Activated CD4-positive, CD25-positive, alpha-beta regulatory T cell treated with anti-CD3 and anti-CD28 coated beads, Interleukin-2, amount 50 U/mL, for 16 hours (primary cell): ENCODE measurements at places on chromosomes 3 and 15.

- DNase-seq: peak; percentile 31
Measured at GRCh38 chr3:18425641-18426257, 610 bp upstream of the SATB1 start.

GRCh38 chr3:148227534-148227933 is 470.2 kb upstream of the AGTR1 start:
- DNase-seq: no peak

- no peak for DNase-seq
Measured at GRCh38 chr15:41333026-41333562, 413 bp downstream of the NUSAP1 start.

DNA sequence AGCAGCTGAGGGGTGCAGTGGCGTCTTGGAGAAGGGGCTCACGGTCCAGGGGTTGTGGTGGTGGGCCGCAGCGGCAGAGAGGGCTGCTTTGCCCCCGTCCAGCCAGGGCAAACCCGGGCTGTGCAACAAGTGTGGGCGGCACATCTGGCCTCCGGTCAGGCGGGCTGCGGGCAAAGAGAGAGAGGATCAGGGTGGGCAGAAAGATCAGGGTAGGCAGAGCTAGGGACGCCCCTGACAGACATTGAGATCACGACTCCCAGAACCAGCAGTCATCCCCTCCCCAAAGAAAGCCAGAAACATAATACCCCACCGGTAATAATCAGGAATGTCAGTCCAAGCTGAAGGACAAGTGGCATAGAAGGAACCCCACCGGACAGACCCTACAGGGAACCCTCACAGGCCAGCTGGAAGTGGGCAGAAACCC is 6.8 kb downstream of the GATA2 start:
- no peak for DNase-seq

DNA sequence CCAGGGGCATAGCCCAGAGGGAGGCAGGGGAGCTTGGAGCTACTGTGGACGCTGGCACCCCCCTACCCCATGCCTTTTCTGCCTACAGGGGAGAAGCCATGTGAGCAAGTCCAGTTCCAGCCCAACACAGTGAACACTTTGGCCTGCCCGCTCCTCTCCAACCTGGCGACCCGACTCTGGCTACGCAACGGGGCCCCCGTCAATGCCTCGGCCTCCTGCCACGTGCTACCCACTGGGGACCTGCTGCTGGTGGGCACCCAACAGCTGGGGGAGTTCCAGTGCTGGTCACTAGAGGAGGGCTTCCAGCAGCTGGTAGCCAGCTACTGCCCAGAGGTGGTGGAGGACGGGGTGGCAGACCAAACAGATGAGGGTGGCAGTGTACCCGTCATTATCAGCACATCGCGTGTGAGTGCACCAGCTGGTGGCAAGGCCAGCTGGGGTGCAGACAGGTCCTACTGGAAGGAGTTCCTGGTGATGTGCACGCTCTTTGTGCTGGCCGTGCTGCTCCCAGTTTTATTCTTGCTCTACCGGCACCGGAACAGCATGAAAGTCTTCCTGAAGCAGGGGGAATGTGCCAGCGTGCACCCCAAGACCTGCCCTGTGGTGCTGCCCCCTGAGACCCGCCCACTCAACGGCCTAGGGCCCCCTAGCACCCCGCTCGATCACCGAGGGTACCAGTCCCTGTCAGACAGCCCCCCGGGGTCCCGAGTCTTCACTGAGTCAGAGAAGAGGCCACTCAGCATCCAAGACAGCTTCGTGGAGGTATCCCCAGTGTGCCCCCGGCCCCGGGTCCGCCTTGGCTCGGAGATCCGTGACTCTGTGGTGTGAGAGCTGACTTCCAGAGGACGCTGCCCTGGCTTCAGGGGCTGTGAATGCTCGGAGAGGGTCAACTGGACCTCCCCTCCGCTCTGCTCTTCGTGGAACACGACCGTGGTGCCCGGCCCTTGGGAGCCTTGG is 5.6 kb downstream of the CIB1 start:
- no peak for DNase-seq

GRCh38 chr3:138806376-138807080 is 28.2 kb downstream of the PIK3CB start:
- DNase-seq: no peak

DNA sequence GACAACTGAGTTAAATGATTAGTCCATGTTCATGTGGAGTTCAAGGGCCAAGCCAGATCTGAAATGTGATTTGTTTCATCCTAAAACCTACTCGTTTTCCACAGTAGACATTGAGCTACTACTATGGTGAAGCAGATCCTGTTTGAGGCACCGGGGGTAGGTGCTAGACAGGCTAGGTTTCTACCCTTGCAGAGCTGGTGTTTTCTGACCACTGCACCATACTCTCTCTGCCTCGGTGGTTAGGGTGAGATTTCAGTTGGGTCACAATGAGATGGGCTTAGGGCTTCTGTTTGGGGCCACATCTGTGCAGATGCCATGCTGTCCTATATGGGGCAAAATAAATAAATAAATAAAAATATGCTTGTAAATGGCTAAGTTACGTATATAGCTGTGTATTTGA is 99.3 kb downstream of the OXNAD1 start:
- DNase-seq: no peak

DNA sequence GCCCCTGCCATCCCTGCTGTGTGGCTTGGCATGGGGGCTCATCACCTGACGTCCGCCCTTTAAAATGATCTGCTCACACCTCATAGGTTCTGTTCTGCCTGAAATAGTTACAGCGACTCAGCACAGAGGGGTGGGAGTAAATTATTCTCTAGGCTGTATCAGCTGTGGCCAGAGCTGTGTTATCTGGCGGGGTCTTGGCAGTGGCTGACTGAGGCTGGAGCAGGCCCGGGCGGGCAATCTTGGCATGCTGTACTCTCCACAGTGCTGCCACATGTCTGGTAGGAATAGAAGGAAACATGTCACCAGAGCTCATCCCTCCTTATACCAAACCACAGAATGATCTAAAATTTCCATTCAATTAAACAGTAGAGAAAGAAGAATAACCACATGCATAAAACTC is 499.9 kb upstream of the LMCD1 start:
- no peak for DNase-seq

DNA sequence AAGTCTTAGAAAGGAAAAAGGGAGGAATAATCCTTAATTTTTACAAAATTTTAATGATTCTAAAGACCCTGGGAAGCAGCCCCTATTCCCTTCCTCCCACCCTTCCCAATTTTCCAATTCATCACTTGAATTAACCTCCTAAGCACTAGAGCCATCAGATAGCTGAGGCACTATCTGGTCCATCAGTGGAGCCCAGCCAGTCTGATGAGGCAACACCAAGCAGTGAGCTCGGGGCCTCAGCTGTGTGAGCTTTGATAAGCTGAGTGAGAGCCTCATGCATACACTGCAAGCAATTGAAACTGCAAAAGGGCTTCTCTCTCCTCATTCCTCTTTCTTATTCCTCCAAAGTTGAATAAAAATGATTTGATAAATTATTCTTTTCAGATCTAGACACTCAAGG is 31.9 kb downstream of the TUSC7 start:
- DNase-seq: no peak

- no peak for DNase-seq
Measured at GRCh38 chr15:36958606-36959005, 141.7 kb downstream of the MEIS2 start.

DNA sequence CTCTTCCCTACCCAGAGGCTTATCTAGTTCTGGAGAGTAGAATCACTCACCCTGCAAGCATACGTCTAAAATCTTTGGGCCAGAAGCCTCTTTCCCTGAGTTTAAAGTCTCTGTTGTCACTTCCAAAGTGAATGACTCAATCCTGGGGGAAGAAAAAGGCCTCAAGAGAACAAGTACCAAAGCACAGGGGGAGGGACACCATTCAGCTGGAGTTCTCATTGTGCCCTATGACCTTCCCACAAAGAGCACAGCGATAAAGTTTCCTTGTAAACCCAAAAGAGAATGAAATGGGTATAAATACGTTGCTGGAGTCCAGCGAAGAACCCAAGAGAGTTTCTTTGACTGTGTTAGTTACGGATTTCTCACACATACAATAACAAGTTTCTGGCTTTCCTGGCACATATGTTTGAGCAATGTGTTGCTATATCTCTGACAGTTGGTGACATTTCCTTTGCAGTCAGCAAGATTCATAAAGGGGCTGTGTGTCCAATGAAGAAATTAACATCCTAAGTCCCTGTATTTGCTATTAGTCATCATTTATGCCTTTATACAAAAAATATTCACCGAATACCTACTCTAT is 107.3 kb upstream of the PTPRG start:
- DNase-seq: no peak

- DNase-seq: no peak
Measured at GRCh38 chr3:42377681-42378080, 32.7 kb downstream of the LYZL4 start.

- DNase-seq: no peak
Measured at GRCh38 chr3:168977716-168978374, 685.7 kb downstream of the MECOM start.

DNA sequence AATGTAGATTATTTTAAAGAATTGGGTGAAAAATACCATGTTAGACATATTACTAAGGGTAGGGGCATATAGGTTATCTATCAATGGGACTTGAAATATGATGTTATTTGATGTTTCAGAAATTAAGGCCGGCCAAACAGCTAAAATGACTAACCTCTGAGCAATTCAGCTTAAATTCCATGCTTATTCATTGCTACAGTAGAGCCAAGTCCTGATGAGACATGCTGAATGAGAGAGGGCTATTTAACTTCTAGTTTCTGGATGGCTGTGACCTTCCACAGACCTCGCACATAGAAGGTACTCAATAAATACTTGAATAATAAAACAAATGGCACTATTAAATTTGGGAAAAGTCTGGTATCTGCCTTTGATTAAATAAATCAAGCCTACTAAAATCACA is 175.6 kb upstream of the WNT5A start:
- no peak for DNase-seq

DNA sequence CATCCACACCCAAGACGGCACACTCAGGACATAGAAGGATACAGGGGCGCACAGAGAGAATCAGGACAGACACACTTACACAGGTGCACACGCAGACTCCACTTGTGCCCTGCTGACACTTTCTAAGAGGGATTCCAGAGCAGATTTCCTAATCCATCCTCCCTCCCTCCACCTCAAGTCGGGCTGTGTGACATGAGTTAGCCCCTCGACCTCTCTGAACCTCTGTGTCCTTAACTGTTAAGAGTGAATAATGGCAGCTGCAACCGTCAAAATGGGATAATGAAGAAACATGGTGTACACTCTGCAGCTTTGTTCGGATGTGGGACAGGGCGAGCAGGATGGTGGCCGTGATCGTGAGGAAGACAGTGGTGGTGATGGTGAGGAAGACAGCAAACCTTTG is 100.1 kb downstream of the CPN2 start:
- DNase-seq: no peak

DNA sequence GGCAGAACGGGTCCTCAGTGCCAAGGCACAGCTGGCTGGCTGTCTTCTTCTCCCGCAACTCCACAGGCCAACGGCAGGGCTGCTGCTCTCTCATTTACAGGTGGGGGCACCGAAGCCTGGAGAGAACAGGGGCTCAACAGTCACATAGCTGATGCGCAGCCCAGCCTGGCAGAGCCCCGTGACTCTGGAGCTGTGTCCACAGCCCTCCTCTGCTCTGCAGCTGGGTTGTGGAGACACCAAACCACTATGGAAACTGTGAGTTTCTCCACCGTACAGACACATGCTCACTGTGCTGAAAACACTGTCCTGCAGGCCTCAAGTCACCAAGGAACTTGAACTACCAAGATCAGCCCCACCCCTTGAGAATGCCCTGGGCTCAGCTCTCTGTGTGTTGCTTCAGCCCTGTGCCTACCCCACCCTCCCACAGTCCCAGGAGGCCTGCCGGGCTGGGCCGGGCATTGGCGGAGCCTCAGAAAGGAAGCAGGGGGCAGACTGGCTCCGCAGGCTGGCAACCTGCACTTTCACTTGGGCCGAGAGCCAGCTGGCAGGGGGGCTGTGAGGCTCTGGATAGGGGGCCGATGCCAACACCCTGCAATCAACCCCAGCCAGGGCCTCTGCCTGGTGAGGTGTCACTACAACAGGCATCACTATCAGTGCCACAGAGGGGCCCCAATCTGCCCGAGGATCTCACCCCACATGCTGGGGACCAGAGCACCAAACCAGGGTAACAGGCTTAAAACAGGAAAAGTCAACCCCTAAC is 113.7 kb upstream of the RPL32 start:
- no peak for DNase-seq

DNA sequence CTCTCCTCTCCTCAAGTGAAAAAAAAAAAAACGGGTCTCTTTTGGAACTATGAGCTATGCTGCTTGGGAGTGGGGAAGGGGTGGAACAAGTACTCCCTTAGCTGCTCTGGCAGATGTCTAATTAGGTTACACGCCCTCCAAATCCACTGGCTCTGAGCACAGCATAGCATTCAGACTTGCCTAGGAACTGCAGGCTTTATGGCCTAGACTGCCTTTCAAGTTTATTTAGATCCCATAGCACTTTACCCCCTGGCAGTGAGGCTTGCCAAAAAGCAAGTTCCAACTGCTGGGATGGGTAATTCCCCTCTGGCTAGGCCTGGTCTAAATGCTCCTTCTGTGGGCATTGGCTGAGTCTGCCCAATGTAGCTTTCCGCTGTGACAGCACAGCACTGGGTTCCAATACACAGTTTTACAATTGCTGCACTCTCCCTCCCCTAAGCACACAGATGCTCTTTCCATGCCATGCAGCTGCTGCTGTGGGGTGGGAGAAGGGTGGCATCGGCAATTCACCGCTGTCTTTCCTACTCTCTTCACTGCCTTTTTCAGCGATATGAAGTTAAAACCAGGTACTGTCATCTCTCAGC is 152.8 kb downstream of the KCNAB1 start:
- no peak for DNase-seq

GRCh38 chr15:22995795-22996194 is 15.6 kb upstream of the CYFIP1 start:
- DNase-seq: no peak

DNA sequence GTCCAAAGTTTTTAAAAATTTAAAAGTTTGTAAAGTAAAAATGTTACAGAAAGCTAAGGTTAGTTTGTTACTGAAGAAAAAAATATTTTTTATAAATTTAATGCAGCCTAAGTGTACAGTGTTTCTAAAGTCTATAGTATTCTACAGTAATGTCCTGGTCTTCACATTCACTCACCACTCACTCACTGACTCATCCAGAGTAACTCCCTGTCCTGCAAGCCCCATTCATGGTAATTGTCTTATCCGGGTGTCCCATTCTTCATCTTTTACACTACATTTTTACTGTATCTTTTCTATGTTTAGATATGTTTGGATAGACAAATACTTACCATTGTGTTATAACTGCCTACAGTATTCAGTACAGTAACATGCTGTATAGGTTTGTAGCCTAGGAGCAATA is 36.7 kb upstream of the ATP10A start:
- DNase-seq: no peak

GRCh38 chr3:119831022-119831421 is 49.1 kb downstream of the NR1I2 start:
- no peak for DNase-seq

- DNase-seq: no peak
Measured at GRCh38 chr3:68997887-68998286, 15.6 kb downstream of the EOGT start.
